ENCODE measurements at places on chromosomes 2 and 18.

DNA sequence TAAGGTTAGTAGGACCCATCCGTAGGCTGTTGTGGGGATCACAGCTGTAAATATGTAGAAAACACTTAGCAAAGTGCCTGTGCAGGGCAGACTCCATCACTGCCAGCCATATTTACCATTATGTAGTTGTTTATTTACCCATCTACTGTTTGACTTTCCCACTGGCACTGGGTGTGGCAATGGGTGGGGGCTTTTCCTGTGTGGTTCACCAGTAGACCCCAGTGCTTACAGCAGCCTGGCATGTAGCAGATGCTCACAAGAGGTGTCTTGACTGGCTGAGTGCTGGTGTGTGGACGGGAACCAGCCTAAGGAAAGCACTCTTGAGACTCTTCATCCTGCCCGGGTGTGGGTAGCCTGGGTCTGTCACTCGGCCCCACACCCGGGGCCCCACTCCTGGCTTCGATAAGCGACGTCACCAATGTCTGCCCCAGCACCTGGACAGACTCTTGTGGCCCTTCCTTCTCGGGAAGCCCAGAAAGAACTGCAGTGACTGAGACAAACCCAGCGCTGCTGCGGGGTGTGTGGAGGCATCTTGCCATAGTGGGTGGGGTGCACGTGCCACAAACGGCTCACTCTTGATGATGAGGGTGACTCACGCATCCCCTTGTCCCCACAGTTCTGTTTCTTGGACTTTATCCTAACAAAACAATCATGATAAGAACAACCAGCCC lies 78.3 kb downstream of the HDAC4 start:
- DNase-seq, result no peak

DNA sequence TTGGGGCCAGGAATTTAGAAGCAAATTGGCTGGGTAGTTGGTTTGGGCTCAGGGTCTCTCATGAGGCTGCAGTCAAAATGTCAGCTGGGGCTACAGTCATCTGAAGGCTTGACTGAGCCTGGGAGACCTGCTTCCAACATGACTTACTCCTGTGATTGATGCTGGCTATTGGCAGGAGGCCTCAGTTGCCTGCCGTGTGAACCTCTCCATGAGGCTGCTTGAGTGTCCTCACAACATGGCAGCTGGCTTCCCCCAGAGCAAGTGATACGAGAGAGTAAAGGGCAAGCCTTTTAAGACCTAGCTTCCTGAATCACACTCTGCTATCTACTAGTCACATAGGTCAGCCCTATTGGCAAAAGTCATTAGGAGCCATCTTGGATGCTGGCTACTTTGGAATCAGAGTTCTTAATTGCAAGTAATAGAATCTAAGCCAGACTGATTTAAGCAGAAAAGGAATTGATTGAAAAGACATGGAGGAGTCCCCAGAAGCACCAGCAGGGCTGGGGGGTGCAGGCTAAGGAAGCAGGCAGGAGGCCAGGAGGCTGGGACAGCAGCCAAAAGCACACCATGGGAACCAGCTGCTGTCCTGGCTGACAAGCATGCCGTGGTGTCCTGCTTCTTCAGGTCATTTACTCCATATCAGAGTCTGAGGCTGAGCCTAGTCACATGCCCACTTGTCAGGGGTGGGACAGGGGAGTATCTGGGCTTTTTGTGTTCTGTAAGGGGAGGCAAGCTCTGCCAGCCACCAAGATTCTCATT lies 7.8 kb upstream of the GIGYF2 start:
- no peak for DNase-seq

DNA sequence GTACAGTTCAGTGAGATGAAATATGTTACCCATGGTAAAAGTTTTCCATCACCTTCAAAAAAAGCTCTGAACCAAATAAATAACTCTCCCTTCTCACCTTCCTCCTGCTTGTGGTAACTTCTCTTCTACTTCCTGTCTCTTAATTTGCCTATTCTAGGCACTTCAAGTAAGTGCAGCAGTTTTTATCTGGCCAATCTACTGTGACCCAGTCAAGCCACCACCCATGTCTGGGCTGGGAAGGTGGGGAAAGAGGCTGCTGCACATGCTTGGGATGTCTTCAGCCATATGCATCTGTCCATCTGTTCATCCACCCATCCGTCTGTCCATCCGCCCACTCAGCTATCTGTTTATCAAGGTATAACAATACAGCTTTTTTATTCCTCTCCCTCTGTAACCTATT lies 31.6 kb downstream of the ZNF532 start:
- no peak for DNase-seq

GRCh38 chr18:33277431-33277830 lies 163.1 kb downstream of the CCDC178 start:
- DNase-seq, result no peak

GRCh38 chr2:36707050-36707449 lies 10.5 kb downstream of the VIT start:
- no peak for DNase-seq

DNA sequence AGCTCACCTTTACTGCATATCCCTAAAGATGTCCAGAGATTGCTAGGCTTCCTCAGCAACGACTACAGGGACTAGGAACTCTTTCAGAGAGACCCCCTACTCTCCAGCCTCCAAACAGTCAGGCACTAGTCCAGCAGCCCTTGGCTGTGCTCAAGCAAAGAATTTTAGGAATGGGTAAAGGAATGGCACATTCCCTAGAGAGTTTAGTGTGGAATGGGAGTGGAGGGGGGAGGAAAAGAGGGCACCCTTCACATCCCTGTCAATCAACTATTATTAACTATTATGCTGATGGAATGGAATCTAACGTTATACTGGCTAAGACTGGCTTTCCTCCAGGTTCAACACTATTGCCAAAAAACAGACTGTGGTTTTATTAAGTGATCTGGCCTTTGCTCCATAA lies 64.8 kb downstream of the IKZF2 start:
- no peak for DNase-seq

DNA sequence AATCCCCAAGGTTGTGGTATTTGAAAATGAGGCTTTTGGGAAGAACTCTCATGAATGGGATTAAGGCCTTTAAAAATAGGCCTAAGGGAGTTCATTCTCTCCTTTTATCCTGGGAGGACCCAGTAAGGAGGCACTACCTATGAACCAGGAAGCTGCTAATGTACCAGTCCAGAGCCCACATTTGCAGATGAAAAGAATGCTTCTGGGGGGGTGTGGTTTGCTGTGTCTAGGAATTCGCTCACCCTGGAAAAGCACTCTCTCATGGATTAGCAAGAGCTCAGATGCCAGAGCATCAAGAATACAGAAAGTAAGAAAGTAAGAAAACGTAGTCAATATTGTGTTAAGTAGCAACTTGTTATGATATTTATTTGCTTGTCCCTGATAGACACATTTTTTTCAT lies 785.7 kb upstream of the GYPC start:
- DNase-seq, result no peak

DNA sequence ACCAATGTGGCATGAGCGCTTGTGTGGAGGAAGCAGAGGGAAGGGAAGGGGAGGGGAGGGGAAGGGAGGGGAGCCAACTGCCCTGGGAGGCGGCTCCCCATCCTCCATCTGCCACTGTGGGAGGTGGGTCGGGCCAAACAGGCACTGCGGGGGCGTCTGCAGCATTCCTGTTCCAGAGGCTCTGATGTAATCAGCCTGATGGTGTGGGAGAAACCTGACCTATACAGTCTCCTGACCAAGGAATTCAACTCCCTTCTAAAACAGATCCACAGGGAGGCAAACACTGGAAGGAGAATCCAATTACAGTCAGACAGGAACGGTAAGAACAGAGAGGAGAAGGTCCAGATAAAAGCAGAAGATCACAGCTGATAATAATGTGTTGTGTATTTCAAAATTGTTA lies 88.8 kb downstream of the CD8B2 start:
- no peak for DNase-seq

- DNase-seq, result no peak
Measured at GRCh38 chr2:73894475-73894850, 1.7 kb downstream of the ACTG2 start.

GRCh38 chr2:11103984-11104793 lies 51.1 kb upstream of the SLC66A3 start:
- DNase-seq, result no peak

- no peak for DNase-seq
Measured at GRCh38 chr2:105796131-105796638, 51.5 kb downstream of the NCK2 start.

GRCh38 chr18:30245766-30246455 lies 796.6 kb downstream of the DSC3 start:
- no peak for DNase-seq

Data from GDM1 (cell line).